Activated naive CD8-positive, alpha-beta T cell treated with anti-CD3 and anti-CD28 coated beads, Interleukin-2, amount 10 ng/mL, durations not matched to agents 7 days and 5 days (primary cell): ENCODE measurements at places on chromosomes 5 and 9. TPM values are rescaled to one million over a fixed set of nuclear protein-coding genes. Genes with fewer than 3 reads are reported as not detected.

- H3K27ac ChIP-seq = no peak overlapping the region
- H3K4me3 ChIP-seq = no peak overlapping the region
- no peaks in the 10 kb centered on the region for H3K4me1 ChIP-seq
- peaks cover 8% of the 10 kb centered on the region for H3K27me3 ChIP-seq
Measured at GRCh38 chr5:174413567-174414314, 310.6 kb upstream of the MSX2 start.

DNA sequence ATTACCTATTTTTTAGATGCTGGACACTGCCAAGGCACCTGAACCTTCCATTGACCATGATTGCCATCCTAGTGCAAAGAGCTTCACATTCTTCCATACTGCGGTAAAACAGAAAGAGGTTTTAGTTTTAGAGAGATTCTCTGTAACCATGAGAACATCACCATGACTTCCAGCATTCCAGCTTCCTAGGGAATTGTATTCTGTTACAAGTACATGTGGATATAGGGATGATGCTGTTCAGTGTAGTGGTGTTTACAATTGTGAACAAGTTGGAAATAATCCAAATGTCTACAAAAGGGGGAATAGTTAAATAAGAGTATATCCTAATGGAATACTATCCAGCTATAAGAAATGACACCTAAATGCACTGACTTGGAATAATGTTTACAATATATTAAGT is 22.4 kb downstream of the NIPSNAP3B start:
- no peak for DNase-seq
- H3K36me3 ChIP-seq = no peaks in the 10 kb centered on the region
- H3K27ac ChIP-seq = no peak overlapping the region

Gene FCN1
- 2.6 TPM for total RNA-seq

Gene SPINK7
- not detected for total RNA-seq
